Activated naive CD4-positive, alpha-beta T cell treated with anti-CD3 and anti-CD28 coated beads, Interleukin-2, amount 50 U/mL, for 16 hours (primary cell): ENCODE measurements at places on chromosomes 4 and X.

- peak; percentile 60 for DNase-seq
These were observed 89.4 kb upstream of the TRIM2 start for GRCh38 chr4:153114771-153115321.

GRCh38 chr4:830601-831482 lies 4.9 kb upstream of the CPLX1 start:
- no peak for DNase-seq

GRCh38 chrX:120306630-120307029 lies 4.6 kb downstream of the TMEM255A start:
- DNase-seq = no peak

DNA sequence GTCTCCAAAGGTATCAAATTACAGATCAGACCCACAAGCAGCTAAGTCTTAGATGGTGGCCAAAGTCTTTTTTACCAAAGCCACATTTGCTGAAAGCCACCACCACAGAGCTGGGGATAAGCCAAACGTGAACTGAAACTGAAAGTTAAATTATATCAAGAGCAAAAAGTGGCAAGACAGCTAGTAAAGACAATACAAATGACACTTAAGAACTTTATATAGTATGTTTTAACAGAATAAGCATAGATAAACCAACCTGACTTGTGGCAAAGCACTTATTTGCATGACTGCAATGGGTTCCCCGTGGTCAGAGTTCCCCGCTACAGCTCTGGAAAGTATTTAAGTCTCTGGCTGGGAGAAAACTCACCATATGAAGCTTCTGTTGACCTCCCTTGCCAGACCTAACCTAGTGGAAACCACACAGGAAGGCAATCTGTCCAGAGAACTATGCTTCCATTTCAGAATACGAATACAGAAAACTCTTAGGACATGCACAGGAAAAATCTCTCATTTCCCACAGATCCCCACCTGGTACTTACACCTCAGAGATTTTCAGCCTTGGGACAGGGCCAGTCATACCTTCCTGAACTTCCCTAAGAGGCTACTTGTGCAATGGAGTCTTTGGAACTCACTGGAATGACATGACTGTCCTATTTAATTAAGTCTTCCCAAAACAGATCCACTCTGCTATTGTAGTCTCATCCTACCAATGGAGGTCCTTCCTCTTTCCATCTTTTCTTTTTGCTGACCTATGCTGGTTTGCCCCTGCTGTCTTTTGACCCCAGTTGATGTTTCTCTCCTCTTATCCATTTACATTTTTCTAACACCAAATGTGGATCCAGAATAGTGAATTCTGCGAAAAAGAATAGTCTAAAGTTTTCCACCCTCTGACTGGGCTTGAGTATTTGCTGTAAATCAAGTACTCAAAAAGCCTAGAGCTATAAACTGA lies 225.1 kb downstream of the NR3C2 start:
- no peak for DNase-seq

- DNase-seq = no peak
These were observed 56.9 kb upstream of the SLC39A8 start for GRCh38 chr4:102402223-102402622.

GRCh38 chr4:1474126-1475090 lies 68.2 kb upstream of the NKX1-1 start:
- no peak for DNase-seq

DNA sequence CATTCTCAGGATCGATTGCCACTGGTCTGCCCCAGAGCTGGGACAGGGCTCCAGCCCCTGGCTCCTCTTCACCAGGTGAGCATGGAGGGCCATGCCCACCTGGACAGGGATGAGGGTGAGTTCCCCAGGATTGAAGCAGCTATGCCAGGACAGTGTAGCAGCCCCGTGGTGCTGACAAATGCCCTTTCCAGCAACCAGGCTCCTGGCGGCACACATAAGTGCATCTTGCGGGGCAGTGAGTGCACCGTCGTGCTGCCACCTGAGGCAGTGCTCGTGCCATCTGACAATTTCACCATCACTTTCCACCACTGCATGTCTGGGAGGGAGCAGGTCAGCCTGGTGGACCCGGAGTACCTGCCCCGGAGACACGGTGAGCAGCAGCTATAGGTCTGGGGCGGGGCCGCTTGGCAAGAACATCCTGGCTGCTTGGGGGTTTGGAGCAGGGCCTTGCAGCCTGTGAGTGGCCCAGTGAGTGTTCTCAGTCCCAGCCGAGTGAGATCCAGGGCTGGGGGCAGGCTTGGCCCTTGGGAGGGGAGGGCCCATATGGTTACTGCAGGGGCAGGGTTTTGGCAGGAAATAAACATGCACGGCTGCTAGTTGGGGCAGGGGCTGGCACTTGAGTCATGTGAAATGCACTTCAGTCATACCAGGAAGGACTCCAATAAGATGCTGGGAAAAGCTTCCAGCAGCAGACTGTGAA lies 6.1 kb downstream of the IL9R start:
- DNase-seq = no peak

DNA sequence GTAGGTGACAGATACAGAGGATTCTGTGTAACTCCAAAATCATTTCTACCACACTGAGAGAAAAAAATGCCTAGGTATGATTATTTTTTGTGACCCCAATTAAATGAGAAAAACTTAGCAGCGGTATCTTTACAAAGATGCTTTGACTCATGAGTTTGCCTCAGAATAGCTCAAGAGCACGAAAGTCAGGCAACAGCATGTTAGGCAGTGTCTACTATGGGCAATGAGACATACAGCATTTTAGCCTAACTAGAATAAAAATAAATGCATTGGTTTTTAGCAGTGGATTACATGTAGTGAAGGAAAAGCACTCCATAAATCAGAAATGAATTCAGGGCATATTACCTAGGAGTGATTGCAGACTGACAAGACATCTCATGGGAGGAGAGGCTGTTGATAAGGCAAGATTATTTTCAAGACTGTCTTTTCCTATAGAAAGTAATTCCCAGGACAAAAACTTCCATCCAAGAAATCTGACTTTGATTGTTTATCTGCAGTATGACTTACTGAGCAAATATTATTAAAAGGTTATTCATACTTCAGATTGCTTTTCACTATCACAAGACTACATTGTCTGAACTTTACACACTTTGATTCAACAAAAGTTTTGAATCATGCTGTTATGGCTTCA lies 3.6 kb downstream of the ANXA10 start:
- no peak for DNase-seq

- DNase-seq = no peak
These were observed 203.0 kb downstream of the MAML3 start for GRCh38 chr4:139951021-139951420.

GRCh38 chrX:66164931-66165330 lies 884 bp downstream of the HEPH start:
- DNase-seq = no peak

DNA sequence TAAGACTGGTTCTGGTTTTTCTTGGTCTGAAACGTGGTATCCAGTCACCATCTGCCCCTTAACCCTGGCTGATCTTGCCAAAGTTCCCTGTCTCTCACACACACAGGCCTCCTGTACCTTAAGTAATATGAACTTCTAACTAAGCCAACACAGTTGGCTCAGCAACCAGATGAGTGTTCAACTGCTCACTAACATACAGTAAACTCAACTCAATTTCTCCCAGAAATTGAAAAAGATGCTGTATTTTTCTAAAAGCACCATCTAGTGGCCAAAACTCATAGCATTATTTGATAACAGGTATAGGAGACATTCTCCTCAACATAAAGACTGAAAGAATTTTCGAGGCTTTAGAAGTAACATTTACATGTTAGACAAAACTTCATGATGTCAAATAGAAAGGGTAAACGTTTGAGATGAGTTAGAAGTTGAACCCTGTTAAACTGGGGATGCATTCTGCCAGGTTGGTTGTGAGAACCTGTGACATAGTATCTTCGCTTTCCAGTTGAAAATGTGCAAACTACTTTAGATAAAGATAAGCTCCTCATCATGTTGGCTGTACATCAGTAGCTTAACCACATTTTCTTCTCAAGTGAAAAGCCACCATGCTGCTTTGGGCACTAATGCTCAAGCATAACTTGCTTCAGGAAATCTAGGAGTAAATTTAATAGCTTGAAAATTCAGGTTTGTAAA lies 31.2 kb downstream of the CCNI start:
- DNase-seq = no peak

DNA sequence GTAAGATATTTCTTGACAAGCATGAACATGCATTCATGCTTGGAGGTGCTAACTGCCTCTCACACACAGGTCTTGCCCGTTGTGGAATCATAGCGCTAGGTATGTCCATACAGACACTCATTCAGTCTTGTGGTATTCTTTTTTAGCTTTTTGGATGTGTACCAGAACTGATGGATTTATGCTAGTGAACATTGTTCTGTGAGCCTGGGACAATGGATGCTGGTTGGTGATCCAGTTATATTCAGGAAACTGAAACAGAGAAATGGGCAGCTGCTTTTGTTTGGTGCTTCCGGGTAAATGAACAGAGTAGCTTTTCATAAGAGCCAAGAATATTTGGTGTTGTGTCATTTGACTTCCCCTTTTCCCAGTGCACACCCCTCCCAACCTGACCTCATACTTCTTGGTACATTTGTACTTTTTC lies 78.9 kb upstream of the SLC4A4 start:
- no peak for DNase-seq

DNA sequence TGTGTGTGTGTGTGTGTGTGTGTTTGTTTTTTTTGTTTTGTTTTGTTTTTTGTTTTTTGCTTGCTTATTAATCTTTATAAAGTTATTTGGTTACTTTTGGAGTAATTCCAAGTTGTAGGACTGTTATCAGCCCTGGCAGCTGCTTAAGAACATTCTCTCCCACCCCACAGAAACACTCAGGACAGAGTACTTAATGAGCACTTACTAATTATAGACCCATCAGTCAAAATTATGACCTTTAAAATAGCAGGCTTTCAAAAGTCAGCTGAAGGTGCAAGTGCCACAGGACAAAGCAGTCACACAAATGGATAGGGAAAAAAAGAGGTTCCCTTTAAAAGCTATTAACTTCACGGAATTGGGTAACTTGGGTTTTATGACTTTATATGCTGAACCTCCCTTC lies 69.0 kb downstream of the BEND2 start:
- DNase-seq = no peak

DNA sequence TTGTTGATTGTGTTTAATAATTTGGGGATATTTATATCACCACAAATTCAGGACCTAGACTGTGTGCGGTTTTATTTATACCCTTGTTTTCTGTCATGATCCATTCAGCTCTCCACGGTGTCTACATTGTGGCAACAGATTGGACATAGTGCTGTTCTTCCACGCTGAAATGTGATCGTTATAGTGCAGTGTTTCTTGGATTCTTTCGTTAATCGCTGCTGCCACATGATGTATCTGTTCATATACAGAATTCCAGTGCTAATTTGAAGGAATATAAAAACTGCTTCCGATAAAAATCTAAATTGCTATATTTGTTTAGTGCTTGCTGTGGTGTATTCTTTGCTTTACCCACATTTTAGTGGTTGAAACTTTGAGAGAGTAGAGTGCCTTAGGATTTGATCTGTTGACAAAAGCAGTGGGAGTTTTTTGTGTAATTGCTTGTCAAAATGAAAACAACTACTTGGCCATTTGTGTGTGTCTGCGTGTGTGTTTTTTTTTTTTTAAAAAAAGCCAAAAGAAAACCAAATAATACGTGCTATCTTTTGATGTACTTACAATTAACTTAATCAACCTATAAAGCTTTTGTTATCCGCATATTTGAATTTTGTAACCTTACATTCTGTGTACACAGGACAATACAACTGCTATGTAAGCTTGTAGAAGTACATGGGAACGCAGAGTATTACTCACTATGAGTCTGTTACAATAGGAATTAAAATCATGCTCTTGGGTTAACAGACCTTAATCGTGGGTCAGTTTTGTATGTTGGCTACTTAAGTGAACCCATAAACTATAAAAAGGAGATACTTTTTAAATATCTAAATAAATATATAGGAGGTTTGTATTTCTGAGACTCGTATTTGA lies 353.3 kb downstream of the ARHGAP24 start:
- DNase-seq = no peak

- no peak for DNase-seq
These were observed 45.1 kb downstream of the SPATA4 start for GRCh38 chr4:176150356-176150682.

DNA sequence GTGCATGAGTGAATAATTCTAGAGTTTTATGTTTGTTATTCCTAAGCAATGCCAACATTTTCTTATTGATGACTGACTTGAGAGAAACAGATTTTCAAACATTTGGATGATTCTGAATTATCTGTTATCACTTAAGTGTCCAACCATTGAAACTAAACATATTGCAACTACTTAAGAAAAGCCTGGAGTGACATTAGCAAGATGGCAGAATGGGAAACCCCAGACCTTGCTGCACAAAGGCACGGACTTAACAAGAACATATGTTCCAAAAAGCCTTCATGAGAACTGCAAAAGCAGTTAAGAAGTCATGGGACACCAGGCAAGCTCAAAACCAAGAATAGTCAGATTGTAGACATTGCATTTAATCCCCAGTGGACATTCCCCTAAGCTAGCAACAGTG lies 215.1 kb downstream of the DCHS2 start:
- DNase-seq = no peak
